ENCODE measurements at places on chromosomes 12 and 14.
A peak's percentile ranks its signal among the peaks of the same experiment; 100 is the strongest.

DNA sequence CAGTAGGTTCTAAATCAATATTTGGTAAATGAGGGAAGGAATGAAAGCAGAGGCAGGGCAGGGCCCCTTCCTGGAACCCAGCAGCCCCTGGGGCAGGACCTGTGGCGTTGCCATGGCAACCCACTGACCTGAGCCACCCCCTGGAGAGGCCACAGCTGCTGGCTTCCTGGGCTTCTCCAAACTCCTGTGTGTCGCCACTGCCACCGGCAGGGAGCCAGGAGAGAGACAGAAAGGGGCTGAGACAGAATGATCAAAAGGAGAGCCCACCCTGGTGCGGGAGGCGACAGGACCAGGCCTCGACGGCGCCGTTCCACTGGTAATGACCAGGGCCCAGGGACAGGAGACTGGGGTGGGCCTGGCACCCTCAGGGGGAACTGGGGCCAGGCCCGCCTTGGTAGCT is 18.2 kb downstream of the RFX4 start:
- no peak for DNase-seq

- no peak for DNase-seq
These were observed 7.7 kb downstream of the XRCC3 start for GRCh38 chr14:103707329-103708263.

DNA sequence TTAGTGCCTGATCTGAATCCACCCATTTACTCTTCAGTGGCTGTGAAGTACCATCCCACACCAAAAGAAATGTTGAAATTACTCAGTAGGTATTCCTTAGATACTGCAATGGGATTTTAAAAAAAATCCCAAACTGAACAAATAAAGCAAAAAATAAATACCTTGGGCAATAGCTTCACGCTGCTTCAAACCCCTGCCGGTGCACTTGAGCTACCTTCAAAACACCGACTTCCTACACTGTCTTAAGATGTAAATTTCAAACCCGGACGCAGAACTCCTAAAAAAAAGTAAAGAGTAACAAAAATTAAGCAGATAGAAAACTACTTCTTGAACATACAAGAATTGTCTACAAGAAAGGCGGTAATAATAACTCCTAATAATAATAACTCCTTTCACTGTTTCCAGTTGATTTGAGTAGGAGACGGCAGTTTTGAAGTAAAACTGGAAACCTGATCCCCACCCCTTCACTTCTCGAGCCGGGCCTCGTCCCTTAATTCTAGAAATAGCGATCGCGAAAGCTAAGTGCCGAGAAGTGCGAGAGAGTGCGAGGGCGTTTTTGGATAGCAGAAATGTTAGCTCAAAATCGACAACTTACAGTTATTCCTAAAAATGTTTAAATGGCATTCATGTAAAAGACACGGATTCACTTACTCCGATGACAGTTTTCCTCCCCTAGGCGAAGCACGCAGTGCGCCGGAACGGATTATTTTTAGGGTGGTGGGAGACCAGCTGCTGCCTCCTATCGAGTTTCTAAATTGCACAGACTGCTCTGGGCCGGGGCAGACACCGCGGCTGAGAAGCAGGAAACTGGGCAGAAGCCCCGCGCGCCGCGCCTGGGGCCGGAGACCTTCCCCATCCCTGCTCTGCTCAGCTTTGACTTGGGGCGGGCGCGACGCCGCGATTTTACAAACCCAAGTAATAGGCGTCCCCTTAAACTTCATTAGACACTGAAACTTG is at the start of gene ABCC9:
TSS of gene ABCC9 (minus strand) at position 878 of the 957 bp plus-strand sequence. CDS start 4,752 bp downstream, outside the sequence.
- no peak for DNase-seq

DNA sequence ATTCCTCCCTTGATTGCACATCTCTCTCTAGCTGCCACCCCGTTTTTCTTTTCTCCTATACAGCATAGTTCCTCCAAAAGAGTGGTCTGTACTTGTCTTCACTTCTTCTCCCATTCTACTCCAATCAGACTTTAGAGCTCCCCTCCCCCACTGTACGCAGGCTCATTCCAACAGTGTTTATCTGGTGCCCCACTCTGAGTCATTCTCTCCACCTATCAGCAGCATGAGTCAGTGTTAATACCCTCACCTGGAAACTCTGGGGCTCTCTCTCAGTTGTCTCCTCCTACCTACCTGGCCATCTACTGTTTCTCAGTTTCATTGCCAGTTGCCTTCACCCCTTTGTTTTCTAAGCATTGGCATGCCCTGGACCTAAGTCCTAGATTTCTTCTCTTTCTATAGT is 175.1 kb upstream of the ARHGAP5 start:
- peak; percentile 1 for DNase-seq

DNA sequence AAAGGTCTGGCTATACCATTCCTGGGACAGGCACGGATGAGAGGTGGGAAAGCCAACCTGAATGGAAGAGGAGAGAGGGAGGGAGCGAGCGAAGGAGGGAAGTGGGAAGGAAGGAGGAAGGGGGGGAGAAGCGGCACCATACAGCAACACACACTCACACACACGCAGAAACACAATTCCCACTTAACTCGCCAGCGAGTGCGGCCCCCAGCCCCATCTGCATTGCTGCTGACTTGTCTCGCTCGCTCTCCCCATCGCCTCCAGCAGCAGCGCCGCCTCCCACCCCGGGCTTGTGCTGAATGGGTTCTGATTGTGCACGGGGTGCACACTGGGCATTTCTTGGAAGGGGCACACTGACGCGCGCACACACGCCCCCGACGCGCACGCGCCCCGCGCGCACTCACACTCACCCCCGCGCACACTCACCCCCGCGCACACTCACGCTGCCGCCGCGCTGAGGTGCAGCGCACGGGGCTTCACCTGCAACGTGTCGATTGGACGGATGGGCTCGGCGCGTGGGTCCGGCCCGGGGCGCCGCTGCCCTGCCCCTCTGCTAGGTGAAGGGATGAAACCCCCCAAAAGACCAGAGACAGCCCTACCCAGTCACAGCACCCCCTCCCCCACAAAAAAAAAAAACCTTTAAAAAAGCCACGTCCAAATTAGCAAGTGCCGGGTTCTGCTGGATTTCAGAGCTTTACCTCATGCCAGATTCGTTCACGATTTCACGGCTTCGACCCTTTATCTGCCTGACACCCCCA is 685 bp downstream of the GRIN2B start:
- no peak for DNase-seq

- no peak for DNase-seq
These were observed 4.4 kb upstream of the GPD1 start for GRCh38 chr12:50099302-50100008.

DNA sequence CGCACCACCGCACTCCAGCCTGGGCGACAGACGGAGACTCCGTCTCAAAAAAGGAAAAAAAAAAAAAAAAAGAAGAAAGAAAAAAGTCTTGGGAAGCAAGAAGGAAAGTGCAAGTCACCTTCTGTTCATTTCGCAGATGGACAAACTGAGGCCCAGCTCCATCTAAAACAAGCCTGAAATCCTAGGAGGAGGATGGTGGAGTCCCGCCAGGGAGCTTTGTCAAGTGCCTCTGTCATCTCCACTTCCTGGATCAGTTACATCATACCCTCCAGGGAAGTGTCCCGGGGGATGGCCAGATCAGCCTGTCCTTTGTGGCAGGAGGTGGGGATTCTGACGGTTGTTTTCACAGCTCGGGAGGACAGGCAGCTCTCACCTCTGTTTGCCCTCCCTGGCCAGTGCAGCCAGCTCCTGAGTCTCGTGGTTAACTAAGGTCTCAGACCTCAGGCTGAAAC is 8.7 kb upstream of the SDSL start:
- DNase-seq = no peak

- DNase-seq = no peak
These were observed 258.4 kb upstream of the CRY1 start for GRCh38 chr12:107351713-107352112.

DNA sequence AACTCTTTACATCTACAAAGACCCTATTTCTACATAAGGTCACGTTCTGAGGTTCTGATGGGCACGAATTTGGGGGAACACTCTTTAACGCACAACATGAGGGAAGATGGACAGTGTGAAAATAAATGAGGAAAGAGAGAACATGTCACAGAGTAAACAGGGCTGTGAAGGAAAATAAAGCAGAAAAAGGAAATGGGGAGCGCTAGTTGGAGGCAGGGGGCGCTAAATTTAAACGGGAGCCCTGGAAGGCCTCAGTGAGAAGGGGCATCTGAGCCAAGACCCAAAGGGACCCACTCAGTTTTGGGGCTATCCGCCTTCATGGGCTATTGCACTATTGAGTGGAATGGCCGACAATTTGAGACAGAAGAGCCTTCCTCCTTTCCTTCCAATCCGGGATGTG is 50.5 kb downstream of the PLXNC1 start:
- DNase-seq = no peak

DNA sequence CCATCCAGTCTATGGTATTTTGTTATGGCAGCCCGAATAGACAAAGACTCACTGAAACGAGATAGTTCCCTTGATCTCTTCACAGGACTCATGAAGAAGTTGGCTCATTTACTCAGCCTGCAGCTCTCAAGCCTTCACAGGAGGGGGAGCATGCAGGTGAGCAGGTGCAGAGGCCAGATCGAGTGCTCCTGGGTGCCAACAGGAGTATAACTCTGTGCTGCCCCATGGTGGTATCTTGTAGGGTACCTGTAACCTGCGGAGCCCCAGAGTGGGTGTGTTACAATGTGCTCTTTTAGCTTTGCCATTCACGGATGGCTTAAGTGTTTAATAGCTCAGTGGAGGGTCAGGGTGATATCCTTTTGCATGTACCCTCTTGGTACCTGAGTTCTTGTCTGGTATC is 159.5 kb downstream of the METTL25 start:
- no peak for DNase-seq

GRCh38 chr12:131065279-131065678 is 111.6 kb downstream of the ADGRD1 start:
- DNase-seq = no peak

DNA sequence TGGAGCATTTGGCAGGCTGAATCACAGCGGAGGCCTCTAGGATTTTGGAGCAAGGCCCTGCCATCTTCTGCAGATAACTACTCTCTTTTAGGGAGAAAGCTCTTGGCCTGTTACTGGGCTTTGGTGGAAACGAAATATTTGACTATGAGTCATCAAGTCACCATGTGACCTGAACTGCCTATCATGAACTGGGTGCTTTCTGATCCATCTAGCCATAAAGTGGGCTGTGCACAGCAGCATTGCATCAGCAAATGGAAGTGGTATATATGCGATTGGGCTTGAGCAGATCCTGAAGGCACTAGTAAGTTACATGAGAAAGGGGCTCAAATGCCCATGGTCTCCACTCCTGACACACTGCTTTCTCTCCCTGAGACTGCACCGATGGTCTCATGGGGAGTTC is 21.1 kb downstream of the GYS2 start:
- DNase-seq = no peak

Measured in stimulated activated CD4-positive, alpha-beta T cell treated with anti-CD3 and anti-CD28 coated beads, Interleukin-12 subunit alpha, Interleukin-12 subunit beta, amount 100 ng/mL, for 4 hours (primary cell).